ENCODE measurements at places on chromosomes 4 and X.
A peak's percentile ranks its signal among the peaks of the same experiment; 100 is the strongest.

- DNase-seq: no peak
- no peaks in the 10 kb centered on the region for H3K36me3 ChIP-seq
- H3K27me3 ChIP-seq: no peaks in the 10 kb centered on the region
- no peak overlapping the region for H3K27ac ChIP-seq
- H3K4me3 ChIP-seq: no peak overlapping the region
- H3K4me1 ChIP-seq: no peaks in the 10 kb centered on the region
These were observed 32.5 kb upstream of the MTMR8 start for GRCh38 chrX:64427787-64428186.

- H3K4me3 ChIP-seq: no peak overlapping the region
- no peak overlapping the region for H3K27ac ChIP-seq
- H3K36me3 ChIP-seq: peaks cover 3% of the 10 kb centered on the region
- DNase-seq: no peak
These were observed 28.8 kb downstream of the RPS6KA3 start for GRCh38 chrX:20237864-20238263.

GRCh38 chr4:184889666-184890335, 64.0 kb upstream of the ACSL1 start:
- no peaks in the 10 kb centered on the region for H3K4me1 ChIP-seq
- H3K27ac ChIP-seq: no peak overlapping the region
- H3K36me3 ChIP-seq: no peaks in the 10 kb centered on the region
- no peak for DNase-seq
- H3K4me3 ChIP-seq: no peak overlapping the region

DNA sequence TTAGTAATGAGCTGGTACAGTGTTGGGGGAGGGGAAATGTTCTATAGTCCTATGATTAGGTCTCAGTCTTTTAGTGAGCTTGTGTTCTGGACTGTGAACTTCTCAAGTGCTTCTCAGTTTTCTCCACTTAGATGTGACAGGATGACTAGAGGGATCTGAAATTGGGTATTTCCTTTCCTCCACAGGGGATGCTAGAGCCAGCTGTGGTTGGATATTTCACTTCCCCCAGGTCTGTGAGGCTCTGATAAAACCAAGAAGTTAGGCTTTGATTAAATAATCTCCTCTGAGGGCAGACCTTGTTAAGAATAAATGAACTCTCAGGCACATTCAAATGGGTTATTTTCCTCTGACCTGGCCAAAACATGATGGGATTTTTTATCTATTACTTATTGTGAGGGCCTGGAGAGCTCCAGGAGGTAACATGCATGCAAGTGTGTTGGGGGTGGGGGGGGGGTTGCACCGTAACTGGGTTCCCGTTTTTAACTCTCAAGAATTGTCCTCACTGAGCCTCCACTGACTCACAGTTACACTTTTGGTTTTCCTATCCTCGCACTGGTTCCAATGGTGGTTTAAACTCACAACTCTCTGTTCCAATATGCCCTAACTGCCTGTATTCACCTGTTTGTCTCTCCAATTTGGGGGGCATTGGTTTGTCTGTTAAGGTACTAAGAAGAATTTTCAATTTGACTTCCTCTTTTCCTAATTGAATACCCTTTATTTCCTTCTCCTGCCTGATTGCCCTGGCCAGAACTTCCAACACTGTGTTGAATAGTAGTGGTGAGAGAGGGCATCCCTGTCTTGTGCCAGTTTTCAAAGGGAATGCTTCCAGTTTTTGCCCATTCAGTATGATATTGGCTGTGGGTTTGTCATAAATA, 28.1 kb upstream of the GLRA3 start:
- no peaks in the 10 kb centered on the region for H3K27me3 ChIP-seq
- no peak overlapping the region for H3K27ac ChIP-seq
- H3K36me3 ChIP-seq: no peaks in the 10 kb centered on the region
- DNase-seq: no peak
- no peaks in the 10 kb centered on the region for H3K4me1 ChIP-seq
- no peak overlapping the region for H3K4me3 ChIP-seq

DNA sequence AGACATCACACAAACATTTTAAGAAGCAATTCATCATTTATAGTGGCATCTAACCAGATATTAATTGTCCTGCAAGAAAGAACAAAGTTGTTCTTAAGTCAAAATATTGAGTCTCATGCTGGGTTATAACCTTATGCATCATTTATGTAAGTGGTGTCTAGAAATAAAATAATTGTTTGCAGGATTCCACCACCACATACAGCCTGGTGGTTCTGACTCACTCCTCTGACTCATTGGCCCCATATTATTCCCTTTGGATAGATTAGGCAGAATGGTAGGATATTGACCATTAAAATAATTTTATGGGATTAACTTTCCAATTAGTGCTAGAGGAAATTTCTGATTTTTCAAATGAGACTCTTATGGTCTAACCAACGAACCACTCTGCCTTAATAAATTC, 384.5 kb downstream of the GRXCR1 start:
- H3K27me3 ChIP-seq: no peaks in the 10 kb centered on the region
- H3K27ac ChIP-seq: no peak overlapping the region
- no peak for DNase-seq
- no peaks in the 10 kb centered on the region for H3K4me1 ChIP-seq
- H3K36me3 ChIP-seq: no peaks in the 10 kb centered on the region

DNA sequence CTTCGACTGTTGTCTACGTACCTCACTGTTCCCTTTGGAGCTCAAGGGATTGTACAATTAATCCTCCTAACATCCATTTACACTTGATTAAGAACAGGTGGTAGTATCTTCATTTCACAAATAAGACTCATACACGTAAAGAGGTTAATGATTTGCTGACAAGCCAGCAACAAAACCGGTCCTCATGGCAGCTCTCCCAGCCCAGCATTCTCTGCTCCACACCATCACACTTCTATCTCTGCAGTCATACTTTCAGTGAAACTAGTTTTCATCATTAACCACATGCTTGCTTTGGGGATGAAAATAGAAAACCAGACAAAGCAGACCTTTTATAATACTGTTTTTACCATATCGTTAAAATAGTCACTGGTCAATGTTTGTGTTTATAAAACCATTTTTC, 28.7 kb upstream of the CASK start:
- no peaks in the 10 kb centered on the region for H3K4me1 ChIP-seq
- H3K4me3 ChIP-seq: no peak overlapping the region
- no peak overlapping the region for H3K27ac ChIP-seq
- no peaks in the 10 kb centered on the region for H3K36me3 ChIP-seq
- H3K27me3 ChIP-seq: peaks cover 4% of the 10 kb centered on the region
- DNase-seq: no peak

- no peak for DNase-seq
- H3K4me3 ChIP-seq: no peak overlapping the region
- no peaks in the 10 kb centered on the region for H3K36me3 ChIP-seq
- no peak overlapping the region for H3K27ac ChIP-seq
- H3K4me1 ChIP-seq: no peaks in the 10 kb centered on the region
- H3K27me3 ChIP-seq: no peaks in the 10 kb centered on the region
These were observed 11.4 kb downstream of the MCUB start for GRCh38 chr4:109571494-109571893.

DNA sequence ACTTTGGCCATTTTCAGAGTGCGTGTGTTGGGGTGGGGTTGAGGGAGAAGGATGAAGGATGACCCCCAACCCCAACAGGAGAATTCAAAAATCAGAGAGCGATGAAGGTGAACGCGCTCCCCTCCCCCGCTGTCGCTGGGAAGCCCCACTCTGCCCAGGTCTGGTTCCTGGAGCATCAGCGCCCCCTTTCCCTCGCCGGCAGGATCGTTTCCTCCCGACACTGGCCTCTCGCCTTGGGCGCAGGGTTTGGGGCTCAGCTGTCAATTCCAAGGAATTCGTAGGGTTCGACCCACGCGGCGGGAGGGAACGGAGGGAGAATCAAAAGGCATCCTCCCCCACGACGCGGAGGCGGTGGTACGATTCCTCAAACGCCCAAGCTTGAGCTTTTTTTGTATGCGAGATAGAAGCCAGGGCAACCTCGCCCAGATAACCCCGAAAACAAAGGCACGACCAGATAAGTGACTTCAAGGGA, 1.0 kb upstream of the PDGFRA start:
- DNase-seq: peak; percentile 95
- H3K27me3 ChIP-seq: no peaks in the 10 kb centered on the region
- H3K27ac ChIP-seq: peak overlapping the region; percentile 75
- peaks cover 17% of the 10 kb centered on the region for H3K4me1 ChIP-seq
- peak overlapping the region; percentile 93 for H3K4me3 ChIP-seq
- H3K36me3 ChIP-seq: no peaks in the 10 kb centered on the region

GRCh38 chr4:36771411-36772153, 473.0 kb upstream of the NWD2 start:
- H3K27me3 ChIP-seq: no peaks in the 10 kb centered on the region
- no peak overlapping the region for H3K27ac ChIP-seq
- no peak overlapping the region for H3K4me3 ChIP-seq
- no peaks in the 10 kb centered on the region for H3K36me3 ChIP-seq
- H3K4me1 ChIP-seq: no peaks in the 10 kb centered on the region

DNA sequence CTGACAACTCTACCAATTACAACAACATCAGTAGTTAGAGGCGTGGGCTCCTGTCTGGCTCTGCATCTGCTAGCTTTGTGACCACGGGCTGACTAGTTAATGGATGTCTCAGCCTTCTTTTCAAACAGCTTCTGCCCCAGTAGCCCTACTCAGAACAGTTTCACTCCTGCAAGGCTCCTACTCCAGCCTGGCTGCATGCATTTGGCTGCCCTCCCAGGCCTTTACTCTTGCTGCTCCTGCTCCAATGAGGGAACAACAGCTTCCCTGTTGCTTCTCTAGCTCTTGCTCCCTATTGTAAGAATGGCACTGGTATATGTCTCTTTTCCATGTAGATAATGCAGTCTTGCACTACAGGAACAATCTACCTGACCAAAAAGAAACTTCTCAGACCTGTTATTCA, 93.3 kb downstream of the TTC29 start:
- H3K4me1 ChIP-seq: no peaks in the 10 kb centered on the region
- H3K4me3 ChIP-seq: no peak overlapping the region
- no peak for DNase-seq

DNA sequence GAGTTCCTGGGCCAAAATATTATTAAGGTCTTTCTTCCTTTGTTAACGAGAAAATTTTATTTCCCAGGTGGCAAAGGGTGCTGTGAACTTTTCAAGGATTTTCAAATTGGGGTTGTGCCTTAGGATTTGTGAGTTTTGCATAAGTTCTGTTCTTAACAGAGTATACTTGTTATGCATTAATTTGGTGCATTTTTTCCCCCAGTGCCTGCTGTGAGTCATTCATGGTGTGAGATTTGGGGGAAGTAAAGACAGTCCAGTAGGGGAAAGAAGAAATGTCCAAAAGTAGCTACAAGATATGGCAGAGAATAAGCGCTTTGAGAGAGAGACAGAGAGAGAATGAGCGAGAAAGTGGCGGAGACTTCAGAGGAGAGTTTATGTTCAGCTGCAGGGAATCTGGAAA, 239.2 kb downstream of the ARHGAP10 start:
- no peak overlapping the region for H3K4me3 ChIP-seq
- peaks cover 3% of the 10 kb centered on the region for H3K4me1 ChIP-seq
- DNase-seq: no peak
- H3K27ac ChIP-seq: no peak overlapping the region

DNA sequence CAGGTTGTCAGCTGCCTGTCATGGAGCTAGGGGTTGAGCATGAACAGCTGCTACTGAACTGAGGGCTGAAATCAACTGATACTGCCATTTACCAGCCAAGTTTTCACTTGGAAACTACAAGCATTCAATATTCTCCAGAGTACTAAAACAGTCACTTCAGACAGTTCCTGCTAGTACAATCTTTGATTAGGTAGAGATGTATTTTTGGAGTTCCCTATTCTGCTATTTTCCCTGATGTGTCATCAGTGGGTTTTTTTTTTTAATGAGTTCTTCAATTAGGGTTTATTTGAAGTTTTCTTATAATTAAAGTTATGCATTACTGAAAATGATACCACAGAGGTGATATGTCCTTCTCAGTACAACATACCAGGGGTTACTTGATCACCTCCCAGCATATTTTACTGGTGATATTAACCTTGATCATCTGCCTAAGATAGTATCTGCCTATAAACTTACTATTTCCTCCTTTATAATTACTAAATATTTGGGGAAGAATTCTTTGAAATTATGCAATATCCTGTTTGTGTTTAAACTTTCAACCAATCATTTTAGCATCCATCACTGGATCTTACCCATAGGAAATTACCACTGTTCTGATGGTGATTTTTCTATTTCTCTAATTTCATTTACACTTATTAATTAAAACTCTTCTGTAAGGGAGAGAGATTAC, 13.6 kb downstream of the PDCL2 start:
- H3K27ac ChIP-seq: no peak overlapping the region
- H3K4me1 ChIP-seq: no peaks in the 10 kb centered on the region
- no peaks in the 10 kb centered on the region for H3K36me3 ChIP-seq
- DNase-seq: no peak
- no peaks in the 10 kb centered on the region for H3K27me3 ChIP-seq
- H3K4me3 ChIP-seq: no peak overlapping the region

DNA sequence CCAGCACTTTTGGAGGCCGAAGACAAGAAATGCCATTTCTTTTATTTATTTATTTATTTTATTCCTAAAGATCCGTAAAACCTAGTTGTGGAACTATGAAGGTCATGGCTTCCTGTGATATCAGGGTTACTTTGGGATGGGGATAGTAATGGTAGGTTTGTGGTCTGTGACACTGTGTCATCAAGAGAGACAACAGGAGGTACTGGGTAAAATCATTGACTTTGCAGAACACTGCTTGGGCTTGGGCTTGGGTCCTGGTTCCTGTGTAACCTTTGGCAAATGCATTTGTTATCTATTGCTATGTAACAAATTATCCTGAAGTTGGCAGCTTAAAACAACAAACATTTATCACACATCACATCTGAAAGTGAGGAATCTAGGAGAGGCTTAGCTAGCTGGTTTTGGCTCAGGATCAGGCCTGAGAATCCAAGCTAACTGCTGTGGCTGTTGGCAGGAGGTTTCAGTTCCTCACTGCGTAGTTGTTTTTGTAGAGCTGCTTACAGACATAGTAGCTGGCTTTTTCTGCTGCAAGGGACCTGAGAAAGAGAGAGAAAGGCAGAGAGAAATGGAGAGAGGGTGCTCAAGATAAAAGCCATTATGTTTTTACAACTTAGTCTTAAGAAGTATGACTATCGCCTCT, 576.4 kb upstream of the SLIT2 start:
- no peaks in the 10 kb centered on the region for H3K27me3 ChIP-seq
- no peak overlapping the region for H3K4me3 ChIP-seq
- DNase-seq: peak; percentile 69
- H3K27ac ChIP-seq: peak overlapping the region; percentile 47

DNA sequence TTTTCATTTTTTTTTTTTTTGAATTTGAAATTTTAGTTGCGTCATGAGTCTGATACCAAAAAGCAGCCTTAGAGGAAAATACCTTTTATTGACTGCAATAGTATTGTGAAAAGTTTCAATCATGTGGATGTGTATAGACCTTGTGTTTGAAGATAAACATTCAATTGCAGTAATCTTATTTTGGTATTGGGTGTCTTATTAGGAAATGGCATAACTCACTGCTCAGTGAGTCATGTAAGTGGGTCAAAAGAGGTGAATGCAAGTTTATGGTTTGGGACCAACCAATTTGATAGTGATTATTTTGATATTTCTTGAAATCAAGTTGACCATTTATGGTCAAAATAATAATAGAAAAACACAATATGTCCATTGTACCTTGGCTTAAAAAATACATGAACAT, 627.8 kb upstream of the SLIT2 start:
- no peaks in the 10 kb centered on the region for H3K27me3 ChIP-seq
- H3K36me3 ChIP-seq: no peaks in the 10 kb centered on the region
- H3K27ac ChIP-seq: no peak overlapping the region
- H3K4me1 ChIP-seq: no peaks in the 10 kb centered on the region
- no peak overlapping the region for H3K4me3 ChIP-seq
